Thoracic aorta endothelial cell (primary cell): ENCODE measurements at places on chromosomes 1 and 21. TPM values are rescaled to one million over a fixed set of nuclear protein-coding genes. Genes with fewer than 3 reads are reported as not detected.

The SPATA21 gene
- under 0.01 TPM in 1 of 2 replicates, not detected in the other for total RNA-seq

The RNF186 gene
- not detected in 2 replicates for total RNA-seq

The FAM163A gene
- not detected in 2 replicates for total RNA-seq

The KRTAP19-3 gene
- not detected in 2 replicates for total RNA-seq

The CACNA1S gene
- total RNA-seq, result not detected in 2 replicates

The GPR161 gene
- 15.3 and 19.8 TPM in 2 replicates for total RNA-seq

The KCNA2 gene
- not detected in 2 replicates for total RNA-seq

The B3GALT6 gene
- total RNA-seq, result 20.5 and 27.3 TPM in 2 replicates

The KRTAP11-1 gene
- total RNA-seq, result not detected in 2 replicates

The NPHS2 gene
- total RNA-seq, result not detected in 2 replicates

The XCL2 gene
- not detected in 2 replicates for total RNA-seq

The DHDDS gene
- total RNA-seq, result 58.9 and 68.2 TPM in 2 replicates

The LCE1F gene
- not detected in 2 replicates for total RNA-seq

The CCDC185 gene
- total RNA-seq, result not detected in 2 replicates

The FNDC10 gene
- 0.65 and 0.80 TPM in 2 replicates for total RNA-seq

The DNAJC28 gene
- 1.4 and 2.3 TPM in 2 replicates for total RNA-seq

The ARL8A gene
- 19.8 and 22.5 TPM in 2 replicates for total RNA-seq

The HENMT1 gene
- 1.9 TPM in 2 replicates for total RNA-seq

The SAMD13 gene
- total RNA-seq, result 2.8 and 3.2 TPM in 2 replicates

The TNNI3K gene
- not detected in 2 replicates for total RNA-seq

The PLCH2 gene
- total RNA-seq, result under 0.01 and 0.07 TPM in 2 replicates

The CDC7 gene
- 12.5 and 16.6 TPM in 2 replicates for total RNA-seq

The C1orf185 gene
- not detected in 2 replicates for total RNA-seq

The ADAM30 gene
- total RNA-seq, result not detected in 2 replicates
